Endothelial cell of umbilical vein (primary cell): ENCODE measurements at places on chromosomes 3 and 15. TPM values are rescaled to one million over a fixed set of nuclear protein-coding genes. Genes with fewer than 3 reads are reported as not detected.
A peak's percentile ranks its signal among the peaks of the same experiment; 100 is the strongest.

DNA sequence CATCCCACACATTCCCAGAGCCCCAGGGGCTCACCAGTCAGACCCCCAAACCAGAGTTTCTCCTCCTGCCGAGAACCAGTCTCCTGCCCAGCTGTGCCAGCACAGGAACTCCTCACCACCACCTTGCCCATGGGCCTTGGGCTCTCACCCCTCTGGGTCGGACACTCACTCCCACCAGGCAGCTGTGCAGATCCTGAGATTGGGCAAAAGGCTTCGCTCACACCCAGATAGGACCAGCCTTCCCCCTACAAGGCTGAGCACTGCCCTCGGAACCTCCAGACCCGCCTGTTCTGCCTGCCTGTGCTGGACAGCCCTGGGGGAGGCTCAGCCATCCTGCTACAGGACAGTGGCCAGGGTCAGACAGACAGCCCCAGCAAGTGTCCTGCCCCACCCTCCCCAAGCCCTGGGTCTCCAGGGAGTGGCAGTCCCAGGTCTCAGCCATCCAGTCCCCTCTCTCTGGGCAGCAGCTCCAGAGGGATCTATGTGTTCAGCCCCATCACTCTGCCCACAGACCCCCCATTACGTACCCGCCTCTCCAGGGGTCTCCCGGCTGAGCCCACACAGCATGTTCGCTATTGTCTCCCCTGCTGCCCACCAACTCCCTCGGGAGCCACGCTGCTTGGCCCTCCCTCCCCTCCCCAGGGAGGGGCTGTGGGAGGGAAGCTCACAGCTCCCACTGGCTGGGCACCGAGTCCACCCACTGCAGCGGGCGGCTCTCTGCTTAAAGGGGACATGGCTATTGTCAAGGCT is at the start of gene GRIP2:
Gene GRIP2, minus strand, starts transcription at position 601 of the 750 bp plus-strand sequence. Its CDS starts 34 bp downstream, at position 567.
- no peak for DNase-seq

DNA sequence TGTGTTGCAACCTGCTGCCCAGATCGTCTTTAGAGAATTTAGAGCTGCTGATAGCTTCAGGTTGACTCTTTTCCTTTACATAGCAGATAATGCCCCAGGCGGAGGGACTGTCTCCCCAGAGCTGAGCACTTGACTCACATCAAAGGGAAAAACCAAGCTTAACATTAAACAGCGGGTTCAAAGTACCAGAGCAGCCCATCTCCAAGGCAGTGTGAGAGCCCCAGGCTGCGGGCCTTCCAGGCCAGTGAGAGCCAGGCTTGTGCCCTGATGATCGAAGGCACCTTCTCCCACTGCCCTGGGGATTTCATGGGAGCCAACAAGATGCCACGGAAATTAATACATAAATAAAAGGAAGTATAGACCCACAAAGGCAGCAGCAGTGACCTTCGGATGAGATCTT is 275.6 kb downstream of the XXYLT1 start:
- DNase-seq: no peak

DNA sequence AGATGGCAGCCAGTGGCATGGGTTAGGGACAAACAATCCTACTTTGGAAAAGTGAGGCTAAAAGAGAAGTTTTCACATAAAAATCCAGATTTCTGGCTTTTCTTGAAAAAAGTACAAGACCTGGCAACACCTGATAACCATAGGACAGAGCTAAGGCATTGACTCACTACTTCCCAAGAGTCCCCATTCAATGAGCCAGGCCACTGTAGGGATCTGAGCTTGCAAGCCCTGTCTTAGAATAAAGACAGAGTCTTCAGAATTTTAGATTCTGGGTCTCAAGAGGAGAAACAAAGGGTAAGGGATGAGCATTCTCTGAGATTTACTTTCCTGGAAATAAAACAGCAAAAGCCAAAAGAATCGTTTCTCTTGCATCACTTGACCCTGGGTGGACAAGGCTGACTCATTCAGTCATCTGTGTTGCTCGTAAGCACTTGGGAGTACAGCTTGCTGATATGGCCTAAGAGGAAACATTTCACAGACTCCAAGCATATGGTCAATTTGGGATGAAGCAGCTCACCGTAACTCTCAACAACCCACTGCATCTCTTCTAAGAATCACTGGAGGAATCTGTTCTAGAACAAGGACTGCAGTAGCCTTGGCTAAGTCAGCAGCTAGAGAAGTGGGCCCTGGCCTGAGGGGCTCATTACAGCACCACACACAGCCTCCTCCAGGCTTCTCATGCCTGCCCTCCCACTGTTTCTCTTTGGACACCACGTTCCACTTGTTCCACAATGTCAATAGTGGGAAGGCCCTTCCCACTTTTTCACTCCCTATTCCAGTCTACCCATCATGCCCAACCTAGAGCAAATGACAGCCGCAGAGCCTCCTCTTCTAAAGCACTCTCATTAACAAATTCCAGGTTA is 86.2 kb downstream of the RFTN1 start:
- no peak for DNase-seq

- DNase-seq: no peak
Observed at GRCh38 chr3:12440927-12441714, 43.2 kb upstream of the TSEN2 start.

PYGO1 gene
- total RNA-seq: 5.7 and 7.6 TPM in 2 replicates

DNA sequence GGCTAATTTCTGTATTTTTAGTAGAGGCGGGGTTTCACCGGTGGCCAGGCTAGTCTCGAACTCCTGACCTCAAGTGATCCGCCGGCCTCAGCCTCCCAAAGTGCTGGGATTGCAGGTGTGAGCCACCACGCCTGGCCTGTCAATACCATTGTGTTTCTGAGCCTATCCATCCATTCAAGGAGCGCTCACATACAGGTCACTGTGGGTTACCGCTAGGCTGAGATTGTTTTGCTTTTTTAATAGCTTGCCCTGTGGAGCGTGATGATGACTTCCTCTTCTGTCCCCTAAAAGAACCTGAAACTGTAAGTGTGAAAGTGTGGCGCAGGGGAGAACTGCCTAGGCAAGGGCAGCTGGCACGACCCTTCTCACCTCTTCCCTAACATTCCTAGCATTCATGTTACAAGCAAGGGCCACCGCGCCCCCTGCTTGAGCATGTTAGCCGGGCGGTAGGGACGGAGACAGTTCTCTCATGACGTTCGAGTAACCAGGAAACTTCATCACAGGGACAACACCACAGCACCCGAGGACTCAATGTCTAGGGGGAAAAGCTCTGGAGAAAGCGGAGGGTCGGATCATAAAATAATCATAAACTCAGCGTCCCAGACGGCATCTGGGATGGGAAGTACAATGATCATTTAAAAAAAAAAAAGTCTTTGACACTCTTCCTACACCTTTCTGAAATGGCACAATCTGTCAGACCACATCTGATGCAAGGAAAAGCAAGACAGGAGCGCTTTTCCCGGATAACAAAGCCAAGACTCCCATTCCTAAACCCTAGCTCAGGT is 790 bp downstream of the LAMP3 start:
- no peak for DNase-seq

DNA sequence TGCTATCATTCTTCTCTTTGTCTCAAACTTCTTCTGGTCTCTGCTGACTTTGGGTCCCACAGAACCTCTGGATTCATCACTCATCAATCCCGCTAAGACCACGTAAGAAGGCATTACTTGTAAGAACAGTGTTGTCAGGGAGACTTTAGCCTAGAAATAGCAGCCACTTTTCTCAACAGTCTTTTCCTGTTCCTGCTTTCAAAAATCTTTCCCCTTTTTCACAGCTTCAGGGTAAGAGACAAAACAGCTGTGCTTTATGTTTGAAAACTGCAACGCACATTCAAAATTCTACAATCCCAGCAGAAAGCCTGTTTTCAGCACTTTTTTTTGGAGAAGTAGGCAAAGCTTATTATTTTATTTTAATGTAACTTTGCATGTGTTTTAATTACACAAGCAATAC is 42.0 kb upstream of the FAM98B start:
- DNase-seq: no peak

DNA sequence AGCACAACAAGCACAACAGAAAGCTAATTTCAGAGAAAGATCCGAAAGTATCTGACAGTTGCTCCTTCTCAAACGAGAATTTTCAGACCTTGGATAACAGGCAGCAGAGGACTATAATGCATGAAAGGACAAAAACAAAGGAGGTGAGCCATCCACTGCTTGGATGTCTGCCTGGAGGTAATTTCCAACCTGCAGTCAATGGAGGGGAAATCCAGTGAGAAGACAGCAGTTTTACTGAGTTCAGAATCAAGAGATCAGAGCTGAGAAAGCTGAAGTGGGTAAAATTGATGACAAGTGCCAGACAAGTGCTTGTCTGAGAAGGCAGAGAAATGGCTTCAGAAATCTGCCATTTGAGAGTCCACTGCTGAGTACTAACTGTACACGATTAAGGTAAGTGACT is 22.1 kb downstream of the UBE3A start:
- DNase-seq: peak; percentile 30

MKRN3 gene
- total RNA-seq: 0.18 TPM in 2 replicates

DNA sequence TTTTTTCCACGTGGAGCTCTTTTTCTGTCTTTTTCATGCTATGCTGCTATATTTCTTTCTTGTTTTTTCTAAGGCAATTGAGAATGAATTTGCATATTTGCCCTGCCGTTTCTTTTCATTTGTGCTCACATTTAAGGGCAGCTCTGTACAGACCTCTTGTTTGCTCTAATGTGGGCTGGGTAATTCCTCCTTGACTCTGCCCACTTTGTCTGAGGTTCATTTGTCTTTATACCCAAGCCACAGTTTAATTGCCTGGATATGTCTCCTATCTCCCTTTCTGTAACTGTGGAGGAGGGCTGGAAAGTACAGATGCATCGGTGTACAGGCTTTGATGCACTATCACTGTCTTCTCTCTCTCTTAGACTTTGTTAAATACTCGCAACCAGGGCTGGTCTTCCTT is 195.9 kb downstream of the EPHB1 start:
- no peak for DNase-seq

GRCh38 chr3:120348065-120348990 is 826 bp downstream of the LRRC58 start:
- peak; percentile 36 for DNase-seq
